ENCODE measurements at places on chromosomes 7 and 10.

GRCh38 chr10:30749385-30749784 lies 119.8 kb upstream of the LYZL2 start:
- no peak for DNase-seq

DNA sequence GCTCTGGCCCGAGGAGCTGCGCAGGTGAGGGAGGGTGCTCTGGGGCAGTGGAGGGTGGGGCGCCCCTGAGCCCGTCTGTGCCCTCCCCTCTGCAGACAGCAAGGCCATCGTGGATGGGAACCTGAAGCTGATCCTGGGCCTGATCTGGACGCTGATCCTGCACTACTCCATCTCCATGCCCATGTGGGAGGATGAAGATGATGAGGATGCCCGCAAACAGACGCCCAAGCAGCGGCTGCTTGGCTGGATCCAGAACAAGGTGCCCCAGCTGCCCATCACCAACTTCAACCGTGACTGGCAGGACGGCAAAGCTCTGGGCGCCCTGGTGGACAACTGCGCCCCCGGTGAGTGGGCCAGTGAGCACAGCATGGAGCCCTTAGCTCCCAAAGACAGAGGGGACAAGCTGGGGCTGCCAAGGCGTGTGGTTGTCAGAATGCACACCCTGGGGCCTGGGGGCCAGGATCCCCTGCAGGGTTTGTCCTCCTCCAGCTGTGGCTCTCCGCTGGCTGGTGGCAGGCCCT lies 5.1 kb downstream of the FLNC start:
- no peak for DNase-seq

GRCh38 chr7:116249969-116250553 lies 39.7 kb downstream of the TES start:
- peak; percentile 19 for DNase-seq

GRCh38 chr10:64798297-64798696 lies 1277.1 kb downstream of the REEP3 start:
- no peak for DNase-seq

DNA sequence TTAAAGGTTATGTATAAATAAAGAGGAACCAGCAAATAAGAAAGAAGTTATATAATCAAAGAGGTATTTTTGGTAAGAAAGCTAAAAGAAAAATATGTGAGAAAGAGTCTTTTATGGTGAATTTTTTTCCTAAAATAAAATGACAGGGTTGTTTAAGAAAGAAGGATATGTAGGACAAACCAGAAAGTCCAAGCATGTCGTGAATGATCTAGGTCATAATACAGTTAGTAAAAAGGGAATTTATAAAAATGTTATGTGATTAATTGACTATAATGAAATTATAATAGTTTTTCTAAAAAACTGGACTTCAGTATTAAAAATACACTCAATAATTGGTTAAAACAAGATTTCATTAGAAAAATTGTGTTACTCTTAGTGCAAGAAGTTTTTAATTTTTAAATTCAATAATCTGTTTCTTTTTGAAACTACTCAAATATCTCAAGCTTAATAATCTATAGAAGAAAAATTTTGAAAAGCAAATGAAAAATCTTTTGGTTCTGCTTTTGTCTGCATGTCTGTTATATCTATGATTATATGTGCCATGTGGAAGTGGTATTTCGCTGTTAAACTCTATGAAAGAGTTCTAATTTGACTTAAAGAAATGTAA lies 23.3 kb downstream of the AVL9 start:
- DNase-seq = peak; percentile 62

- no peak for DNase-seq
Measured at GRCh38 chr7:93014410-93014809, 103.4 kb downstream of the SAMD9 start.

GRCh38 chr10:56346845-56347415 lies 14.1 kb downstream of the ZWINT start:
- no peak for DNase-seq

DNA sequence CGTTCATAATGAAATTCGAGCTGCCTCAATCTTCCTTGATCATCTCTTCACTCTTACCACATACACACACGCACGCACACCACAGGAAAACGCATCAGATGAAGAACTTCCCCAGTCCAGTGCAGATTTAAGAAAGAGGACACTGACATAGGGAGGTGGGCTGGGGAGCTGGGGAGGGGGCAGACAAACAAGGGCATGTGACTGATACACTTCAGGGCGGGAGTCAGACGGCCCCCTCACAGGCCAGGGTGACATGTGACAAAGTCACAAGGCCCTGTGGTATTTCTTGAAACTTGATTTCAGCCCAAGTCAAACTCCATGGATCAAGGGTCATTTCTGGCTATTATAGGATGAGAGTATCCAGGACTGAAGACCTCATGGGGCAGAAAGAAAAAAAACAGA lies 82.6 kb downstream of the KCNMA1 start:
- no peak for DNase-seq

GRCh38 chr10:76942628-76943416 lies 694.8 kb downstream of the KCNMA1 start:
- DNase-seq = no peak

- peak; percentile 4 for DNase-seq
Measured at GRCh38 chr7:98418636-98419315, 17.9 kb upstream of the BAIAP2L1 start.

DNA sequence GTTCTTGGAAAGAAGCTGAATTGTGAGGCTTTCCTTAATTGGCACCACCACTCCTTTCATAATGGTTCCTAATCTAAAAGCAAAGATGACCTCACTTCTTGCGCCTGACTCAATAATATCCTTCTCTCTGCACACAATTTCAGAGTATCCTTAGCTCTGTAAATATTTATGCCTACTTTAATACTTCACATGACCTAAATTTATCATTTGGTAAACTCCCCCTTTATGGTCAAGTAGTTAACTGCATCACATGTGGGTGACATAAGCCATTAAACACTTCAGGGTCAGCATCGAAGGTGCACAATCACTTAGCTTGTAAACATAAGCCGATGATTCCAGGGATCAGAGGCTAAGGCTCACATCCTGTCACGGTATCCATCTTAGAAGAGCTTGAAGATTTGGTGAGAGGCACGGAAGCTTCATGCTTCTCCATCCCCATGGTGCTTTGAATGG lies 7.3 kb upstream of the RHOBTB1 start:
- no peak for DNase-seq

- DNase-seq = no peak
Measured at GRCh38 chr10:44805466-44806210, 105.5 kb upstream of the TMEM72 start.
